Regular cardiac myocyte (primary cell): ENCODE measurements at places on chromosomes 5 and 9. TPM values are rescaled to one million over a fixed set of nuclear protein-coding genes. Genes with fewer than 3 reads are reported as not detected.

Gene ZNF367
- total RNA-seq = 2.0 and 11.9 TPM in 2 replicates

Gene RPL12
- total RNA-seq = 1,132 and 1,340 TPM in 2 replicates

Gene GFI1B
- not detected in 2 replicates for total RNA-seq

Gene KCNT1
- total RNA-seq = not detected in 2 replicates

Gene PHF24
- 0.28 TPM in 1 of 2 replicates, not detected in the other for total RNA-seq

Gene GLRA1
- not detected in 2 replicates for total RNA-seq

Gene DIPK1B
- 8.1 and 12.1 TPM in 2 replicates for total RNA-seq

Gene PLAC8L1
- total RNA-seq = 0.38 TPM in 1 of 2 replicates, not detected in the other

Gene OCLN
- total RNA-seq = 1.3 and 2.3 TPM in 2 replicates

Gene CDK9
- 36.4 and 37.4 TPM in 2 replicates for total RNA-seq

Gene PURA
- total RNA-seq = 16.9 and 22.6 TPM in 2 replicates

Gene CCL27
- total RNA-seq = not detected in 2 replicates

Gene SLC36A3
- not detected in 2 replicates for total RNA-seq

Gene TPRN
- total RNA-seq = 4.2 and 7.7 TPM in 2 replicates
